ENCODE measurements at places on chromosomes 12 and 14.

DNA sequence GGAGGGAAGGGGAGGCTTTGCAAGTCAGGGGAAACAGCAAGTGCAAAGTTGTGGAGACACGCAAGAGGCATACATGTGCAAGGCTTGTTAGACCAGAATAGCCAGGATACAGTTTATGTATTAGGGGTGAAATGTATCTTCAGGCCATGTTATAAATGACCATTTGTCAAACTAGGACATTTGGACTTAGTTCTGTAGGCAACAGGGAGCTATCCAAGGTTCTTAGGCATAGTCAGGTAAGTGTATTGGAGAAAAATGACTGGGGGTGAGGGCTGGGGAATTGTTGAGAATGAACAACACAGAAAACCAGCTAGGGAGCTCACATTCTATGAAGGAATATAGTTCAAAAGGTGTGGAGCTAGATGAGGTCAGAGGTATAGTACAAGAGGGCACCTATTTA is 42.5 kb downstream of the TPH2 start:
- DNase-seq: no peak

DNA sequence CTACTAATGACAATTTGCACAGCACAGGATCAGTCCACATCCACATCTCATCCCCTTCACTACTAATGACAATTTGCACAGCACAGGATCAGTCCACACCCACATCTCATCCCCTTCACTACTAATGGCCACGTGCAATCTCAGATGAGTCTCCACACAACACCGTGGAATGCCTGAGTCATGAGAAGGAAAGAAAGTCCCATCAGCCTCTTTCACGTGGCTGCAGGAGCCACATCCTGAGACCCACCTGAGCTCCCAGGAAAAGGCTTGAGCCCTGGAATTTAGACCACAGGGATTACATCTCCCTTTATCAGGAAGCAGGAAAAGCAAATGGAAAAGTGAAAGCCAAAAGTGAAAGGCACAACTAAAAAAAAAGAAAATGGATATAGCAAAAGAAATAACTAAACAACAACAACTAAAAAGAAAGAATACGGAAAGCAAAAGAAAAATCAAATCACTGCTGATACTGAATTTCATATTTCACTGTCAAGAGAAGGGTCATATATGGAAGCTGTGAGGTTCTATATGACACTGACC is 1300.5 kb downstream of the TMEM121 start:
- DNase-seq: no peak

GRCh38 chr12:131126662-131127173 is 173.0 kb downstream of the ADGRD1 start:
- no peak for DNase-seq

GRCh38 chr12:24586293-24586692 is 362.6 kb downstream of the BCAT1 start:
- no peak for DNase-seq

GRCh38 chr12:24780697-24781368 is 168.1 kb downstream of the BCAT1 start:
- no peak for DNase-seq
